ENCODE measurements at places on chromosomes 5 and 9. TPM values are rescaled to one million over a fixed set of nuclear protein-coding genes. Genes with fewer than 3 reads are reported as not detected.

DNA sequence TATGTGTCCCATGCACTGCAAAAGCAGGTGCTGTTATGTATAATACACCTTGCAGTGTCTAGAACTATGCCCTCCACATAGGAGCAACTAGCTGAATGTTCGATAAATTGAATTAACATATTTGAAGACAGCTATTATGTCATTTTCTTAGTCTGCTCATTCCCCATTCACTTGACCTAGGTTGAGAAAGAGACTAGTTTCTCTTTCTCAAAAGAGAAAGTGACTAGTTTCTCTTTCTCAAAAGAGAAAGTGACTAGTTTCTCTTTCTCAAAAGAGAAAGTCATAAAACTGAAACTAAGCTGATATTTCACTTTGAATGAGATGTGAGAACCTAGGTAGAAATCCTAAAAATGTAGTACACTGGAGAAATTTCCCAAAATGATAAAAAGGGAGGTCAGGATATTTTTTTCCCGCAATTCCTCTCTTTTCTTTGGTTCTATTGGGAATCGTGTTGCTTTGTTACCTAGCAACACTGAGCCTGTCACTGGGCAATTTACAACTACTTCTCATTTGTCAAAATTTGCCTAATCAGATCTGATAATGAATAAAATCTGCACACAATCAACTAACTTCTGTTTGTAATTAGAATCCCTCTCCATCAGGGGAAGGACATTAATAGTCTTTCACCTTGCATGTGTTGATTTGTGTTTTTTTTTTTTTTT is 132.0 kb upstream of the GRIA1 start:
- DNase-seq = no peak

DNA sequence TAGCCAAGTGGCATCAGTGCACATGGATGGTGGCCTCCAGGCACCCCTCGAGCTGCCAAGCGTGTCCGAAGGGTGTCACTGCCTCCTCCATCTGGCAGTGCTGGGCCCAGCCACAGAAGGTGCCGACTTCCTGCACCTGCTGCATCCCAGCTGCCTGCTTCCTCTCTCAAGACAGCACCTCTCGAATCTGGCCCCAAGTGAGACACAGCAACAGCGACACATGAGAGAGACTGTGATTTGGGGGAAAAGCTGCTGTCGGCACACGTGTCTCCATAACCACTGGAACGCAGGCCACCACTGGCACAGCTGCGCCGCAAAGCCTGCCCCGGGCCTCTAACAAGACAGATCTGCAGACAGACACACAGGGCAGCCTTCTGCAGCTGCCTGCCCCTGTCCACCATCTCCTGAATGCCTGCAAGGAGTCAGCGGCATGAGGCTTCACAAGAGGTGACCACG is 8.8 kb downstream of the CLPTM1L start:
- no peak for DNase-seq

CCL27 gene
- not detected for total RNA-seq

DNA sequence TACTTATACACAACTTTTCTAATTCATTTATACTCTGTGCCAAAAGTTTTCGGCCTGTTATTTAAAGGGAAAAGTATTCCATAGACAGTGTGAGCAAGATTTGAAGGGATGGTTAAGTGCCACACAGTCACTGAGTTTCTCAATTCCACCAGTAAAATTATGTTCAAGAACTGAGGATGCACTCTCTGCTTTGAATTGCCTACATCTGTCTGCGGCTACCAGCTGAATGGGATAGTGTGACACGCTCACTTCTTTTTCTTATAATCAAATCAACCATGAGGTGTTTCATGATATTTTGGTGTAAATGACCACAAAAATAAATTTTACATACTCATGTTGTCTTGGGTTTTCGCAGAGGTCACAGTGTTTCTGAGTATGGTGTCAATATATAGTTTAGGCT is 218.4 kb upstream of the TMEM161B start:
- no peak for DNase-seq

DNA sequence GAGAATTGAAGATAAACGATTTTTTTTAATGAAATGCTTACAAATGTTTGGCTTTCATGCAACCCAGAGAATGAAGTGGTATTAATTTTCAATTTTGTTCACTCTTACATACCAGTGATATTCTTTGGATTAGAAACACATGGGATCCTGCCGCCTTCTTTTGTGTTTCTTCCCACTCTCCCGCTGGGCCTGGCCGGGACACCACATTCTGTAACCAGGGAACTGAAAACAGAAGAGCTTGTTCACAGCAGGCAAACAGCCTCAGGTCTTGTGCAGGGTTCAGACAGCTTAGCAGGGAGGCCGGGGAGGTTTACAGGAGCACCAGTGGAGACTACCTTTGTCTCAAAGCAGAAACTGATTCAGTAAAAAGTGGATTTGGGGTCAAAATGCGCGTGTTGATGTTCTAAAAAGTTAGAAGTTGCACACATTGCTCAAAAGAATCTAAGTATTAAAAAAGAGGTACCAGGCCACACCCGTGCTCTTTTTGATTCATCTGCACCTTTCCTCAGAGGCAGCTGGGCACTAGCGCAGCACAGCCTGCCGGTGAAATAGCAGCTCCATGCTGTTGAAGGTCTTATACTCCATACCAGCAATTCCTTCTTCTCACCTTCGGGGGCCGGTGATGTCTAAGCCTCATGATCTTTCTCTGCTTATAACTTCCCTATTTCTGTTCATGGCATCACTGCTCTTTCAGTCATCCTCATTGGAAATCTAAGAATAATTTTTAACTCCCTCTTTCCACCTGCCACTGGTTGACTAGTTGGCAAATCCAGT is 67.1 kb downstream of the GRAMD2B start:
- no peak for DNase-seq

NKD2 gene
- total RNA-seq = 3.3 TPM

DNA sequence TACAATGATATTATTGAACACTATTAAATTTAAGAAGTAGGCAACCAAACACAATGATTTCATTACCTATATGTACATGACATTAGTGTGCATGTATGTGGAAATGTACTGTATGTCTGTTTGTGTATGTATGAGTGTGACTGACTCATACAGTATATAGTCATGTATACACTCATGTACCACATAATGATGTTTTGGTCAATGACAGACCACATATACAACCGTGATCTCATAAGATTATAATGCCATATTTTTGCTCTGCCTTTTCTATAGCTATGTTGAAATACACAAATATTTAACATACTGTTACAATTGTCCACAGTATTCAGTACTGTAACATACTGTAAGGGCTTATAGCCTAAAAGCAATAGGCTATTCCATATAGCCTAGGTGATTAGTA is 19.7 kb downstream of the SVEP1 start:
- no peak for DNase-seq

Measured in NCI-H460 (cell line).